NCI-H226 (cell line): ENCODE measurements at places on chromosomes 3 and 15.

GRCh38 chr15:52082197-52083036 lies 30.2 kb downstream of the BCL2L10 start:
- no peak for DNase-seq

GRCh38 chr15:23648920-23649515 lies 1.4 kb upstream of the MAGEL2 start:
- DNase-seq: no peak

GRCh38 chr15:39657668-39658067 lies 76.8 kb downstream of the THBS1 start:
- peak; percentile 49 for DNase-seq

DNA sequence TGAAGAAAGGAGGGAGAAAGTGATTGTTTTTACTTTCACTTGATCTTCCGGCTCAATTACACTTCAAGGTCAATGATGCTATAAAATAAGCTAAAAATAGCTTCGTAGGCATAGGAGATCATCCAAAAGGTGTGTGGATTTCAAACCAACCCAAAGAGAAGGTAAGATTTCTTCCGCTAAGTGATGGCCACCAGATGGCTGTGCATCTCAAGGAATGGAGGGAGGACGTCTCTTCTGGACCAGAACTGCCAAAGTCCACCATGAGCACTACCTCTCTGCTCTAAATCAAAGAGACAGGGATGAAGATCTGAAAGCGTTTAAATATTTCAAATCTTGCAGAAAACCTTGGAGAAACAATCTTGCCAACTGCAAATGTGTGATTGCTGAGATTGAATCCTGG lies 199.1 kb upstream of the ZPLD1 start:
- DNase-seq: no peak

DNA sequence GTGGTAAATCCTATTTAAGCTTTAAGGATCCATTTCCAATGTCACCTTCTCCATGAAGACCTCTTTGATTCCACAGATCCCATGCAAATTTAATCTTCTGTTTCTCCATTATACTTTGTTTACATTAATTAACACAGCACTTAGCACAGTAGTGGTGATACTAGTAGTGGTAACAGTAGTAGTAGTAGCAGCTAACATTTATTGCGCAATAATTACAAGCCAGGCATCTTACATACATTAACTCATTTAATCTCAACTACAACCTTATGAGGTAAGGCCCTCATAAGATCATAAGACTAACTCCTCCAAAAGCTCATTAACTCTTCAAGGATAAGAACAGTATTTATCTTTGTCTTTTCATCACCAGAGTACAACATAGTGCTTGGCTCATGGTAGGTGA lies 54.8 kb upstream of the FSIP1 start:
- no peak for DNase-seq
